ENCODE measurements at places on chromosomes 1 and 21.

DNA sequence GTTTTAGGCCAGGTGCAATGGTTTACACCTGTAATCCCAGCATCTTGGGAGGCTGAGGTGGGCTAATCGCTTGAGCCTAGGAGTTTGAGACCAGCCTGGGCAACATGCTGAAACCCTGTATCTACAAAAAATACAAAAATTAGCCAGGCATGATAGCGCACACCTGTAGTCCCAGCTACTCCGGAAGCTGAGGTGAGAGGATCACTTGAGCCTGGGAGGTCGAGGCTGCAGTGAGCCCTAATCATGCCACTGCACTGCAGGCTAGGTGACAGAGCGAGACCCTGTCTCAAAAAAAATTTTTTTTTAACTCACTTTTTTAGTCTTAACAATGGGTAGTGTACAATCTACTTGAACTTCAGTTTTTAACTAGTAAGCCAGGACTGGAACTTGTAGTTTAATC is 137.5 kb downstream of the HS2ST1 start:
- no peak for DNase-seq

DNA sequence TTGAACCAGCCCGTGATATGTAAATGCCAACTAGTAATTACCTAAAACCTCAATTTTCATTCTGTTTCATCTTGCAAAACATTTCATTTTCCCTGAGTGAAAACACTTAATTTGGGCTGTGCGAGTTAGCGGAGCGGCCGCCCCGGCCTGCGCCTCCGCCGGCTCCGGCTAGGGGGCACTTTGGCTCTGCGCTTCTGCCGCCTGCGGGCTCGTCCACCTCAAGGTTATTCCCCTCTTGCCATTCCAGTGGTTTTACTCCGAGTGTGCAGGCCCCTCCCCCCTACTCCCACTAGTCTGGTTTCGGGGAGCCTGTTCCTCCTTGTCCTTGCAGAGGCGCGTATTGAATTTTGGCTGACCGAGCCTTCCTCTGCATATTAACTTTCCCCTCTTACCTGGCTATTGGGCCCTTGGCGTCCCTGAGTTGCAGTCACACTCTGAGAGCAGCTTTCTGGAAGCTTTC is 55.6 kb downstream of the PEX14 start:
- DNase-seq = no peak

GRCh38 chr1:180343921-180344769 is 114.1 kb downstream of the LHX4 start:
- no peak for DNase-seq

DNA sequence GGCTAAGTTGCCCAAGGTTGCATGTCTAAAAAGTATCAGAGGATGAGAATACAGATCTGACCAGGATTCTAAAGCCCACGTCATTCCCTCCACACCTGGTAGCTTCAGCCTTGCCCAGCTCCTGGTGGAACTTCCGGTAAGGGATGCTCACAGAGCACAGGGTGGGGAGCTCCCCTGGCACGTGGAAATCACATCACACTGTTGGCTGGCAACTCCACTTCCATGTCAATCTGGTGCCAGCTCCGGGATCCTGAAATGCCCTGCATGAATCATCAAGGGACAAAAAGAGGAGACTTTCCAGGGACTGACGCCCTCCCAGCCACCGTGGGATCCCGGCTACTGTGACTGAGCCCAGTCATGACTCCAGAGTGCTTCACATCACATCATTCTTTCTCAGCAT is 12.4 kb upstream of the BCAR3 start:
- DNase-seq = no peak

DNA sequence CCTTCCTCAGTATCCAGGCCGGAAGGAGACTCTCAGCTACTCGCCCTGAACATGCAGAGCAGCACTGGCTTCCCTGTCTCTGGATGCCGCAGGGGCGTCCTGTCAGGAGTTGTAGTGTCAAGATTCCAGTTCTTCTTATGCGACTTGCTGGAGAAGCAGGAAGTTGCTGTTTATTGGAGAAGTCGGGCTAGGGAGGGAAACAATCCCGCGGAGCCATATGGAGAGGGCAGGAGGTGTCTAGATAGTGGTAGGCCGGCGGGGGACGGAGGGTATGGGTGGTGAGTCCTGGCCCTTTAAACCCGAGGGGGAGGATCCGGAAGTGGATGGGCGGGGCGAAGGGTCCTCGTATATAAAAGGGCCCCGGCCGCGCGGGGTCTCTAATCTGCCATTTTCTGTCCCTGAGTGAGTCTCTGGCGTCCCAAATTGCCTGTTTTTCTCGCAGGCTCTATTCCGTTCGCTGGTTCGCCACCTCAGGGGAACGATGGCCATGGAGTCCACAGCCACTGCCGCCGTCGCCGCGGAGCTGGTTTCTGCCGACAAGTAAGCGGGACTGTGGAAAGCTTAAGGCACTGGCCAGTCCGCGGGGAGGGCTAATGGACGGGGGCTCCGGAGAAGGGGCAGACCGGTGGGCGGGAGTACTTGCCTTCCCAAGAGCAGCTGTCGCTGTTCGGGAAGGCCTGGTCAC is at the start of gene NASP:
NASP (plus strand) TSS at position 376 of the 685 bp plus-strand sequence; CDS start at position 482, 106 bp downstream.
- DNase-seq = peak; percentile 94

DNA sequence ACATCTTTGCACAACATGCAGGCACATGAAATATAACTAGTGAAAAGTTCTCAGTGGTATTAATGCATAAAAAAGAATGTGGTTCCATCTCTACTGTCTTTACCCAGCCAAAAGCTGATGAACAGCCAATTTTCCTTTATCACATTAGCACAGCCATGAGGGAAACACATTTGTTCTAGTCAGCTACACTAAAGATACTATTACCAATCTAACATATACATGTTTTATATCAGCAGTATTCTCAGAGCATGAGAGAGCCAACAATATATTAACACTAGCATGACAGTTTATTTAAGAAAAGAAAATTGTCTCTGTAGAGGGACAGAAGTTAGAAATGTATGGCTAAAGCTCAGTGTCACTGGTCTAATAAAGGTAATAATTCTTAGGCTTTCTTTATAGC is 56.3 kb downstream of the USH2A start:
- no peak for DNase-seq

DNA sequence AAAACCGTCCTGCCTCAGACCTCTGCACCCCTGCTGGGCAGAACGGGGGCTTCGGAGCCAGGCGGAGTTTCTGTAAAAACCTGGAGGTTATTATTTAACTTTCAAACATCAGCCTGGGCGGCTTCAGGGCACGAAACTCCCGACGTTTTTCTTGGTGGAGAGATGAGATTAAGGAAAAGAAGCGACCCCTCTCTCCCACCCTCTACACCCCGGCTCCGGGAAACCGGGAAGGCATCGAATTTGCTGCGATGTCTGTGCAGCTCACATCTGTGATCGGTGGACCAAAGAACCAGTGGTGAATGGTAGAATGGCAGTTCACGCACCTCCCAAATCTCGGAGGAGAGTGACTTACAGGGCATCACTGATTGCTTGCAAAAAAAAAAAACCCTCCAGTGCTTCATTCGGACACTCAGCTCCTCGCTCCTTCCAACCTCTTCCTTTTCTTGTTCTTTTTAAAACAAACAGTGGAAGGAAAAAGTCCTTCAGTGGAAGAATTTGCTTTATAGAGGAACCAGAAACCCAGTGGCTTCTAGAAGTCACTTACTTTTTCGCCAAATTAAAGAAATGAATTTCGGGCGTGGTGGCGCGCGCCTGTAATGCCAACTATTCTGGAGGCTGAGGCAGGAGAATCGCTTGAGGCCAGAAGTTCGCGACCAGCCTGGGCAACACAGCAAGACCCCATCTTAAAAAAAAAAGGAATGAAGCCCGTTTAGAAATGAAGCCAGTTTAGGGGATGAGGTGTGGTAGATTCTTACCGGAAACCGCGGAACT is 884 bp downstream of the PHACTR4 start:
- no peak for DNase-seq

DNA sequence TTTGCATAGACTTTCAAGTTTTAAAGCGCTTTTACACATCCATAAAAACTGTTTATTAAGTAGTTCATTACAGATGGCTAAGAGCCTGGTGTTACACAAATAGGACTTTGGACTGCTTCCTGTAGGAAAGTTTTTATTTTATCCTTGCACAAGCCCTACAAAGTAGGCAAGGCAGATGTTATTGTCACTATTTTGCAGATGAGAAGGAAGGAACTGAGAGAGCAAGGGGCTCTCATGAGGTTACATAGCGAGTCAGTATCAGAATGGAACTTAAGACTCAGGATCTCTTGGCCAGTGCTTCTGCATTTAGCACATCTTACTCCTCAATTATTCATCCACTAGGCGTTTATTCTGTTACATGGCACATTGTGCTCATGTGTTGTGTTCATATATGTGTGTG is 2.6 kb upstream of the MAPKAPK2 start:
- DNase-seq = no peak

GRCh38 chr1:38872401-38873026 is 634 bp downstream of the MYCBP start:
- no peak for DNase-seq

- DNase-seq = no peak
Measured at GRCh38 chr1:109990302-109990653, 5.7 kb downstream of the AHCYL1 start.

DNA sequence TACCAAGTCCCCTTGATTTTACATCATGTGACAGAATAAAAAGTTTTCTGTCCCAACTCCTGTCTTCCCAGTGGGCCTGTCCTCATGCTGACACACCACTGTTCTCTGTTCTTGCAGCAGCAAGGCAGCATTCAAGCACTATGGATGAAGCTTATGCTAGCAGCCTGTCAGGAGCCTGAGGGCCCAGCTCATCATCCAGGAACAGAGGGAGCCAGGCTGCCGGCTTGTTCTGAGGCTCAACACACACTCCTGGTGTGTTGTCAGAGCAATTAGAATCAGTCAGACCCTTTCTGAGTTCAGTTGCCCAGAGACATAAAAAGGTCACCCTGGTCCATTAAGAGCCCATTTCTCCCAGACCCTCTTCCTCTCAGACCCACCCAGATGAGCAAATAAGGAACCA is 282.9 kb downstream of the SEC16B start:
- DNase-seq = no peak

- DNase-seq = no peak
Measured at GRCh38 chr1:113040718-113041412, 32.1 kb upstream of the LRIG2 start.
